Spleen (tissue), 13 donors: ENCODE measurements at places on chromosomes 13 and 19. TPM values are rescaled to one million over a fixed set of nuclear protein-coding genes. Genes with fewer than 3 reads are reported as not detected.

DNA sequence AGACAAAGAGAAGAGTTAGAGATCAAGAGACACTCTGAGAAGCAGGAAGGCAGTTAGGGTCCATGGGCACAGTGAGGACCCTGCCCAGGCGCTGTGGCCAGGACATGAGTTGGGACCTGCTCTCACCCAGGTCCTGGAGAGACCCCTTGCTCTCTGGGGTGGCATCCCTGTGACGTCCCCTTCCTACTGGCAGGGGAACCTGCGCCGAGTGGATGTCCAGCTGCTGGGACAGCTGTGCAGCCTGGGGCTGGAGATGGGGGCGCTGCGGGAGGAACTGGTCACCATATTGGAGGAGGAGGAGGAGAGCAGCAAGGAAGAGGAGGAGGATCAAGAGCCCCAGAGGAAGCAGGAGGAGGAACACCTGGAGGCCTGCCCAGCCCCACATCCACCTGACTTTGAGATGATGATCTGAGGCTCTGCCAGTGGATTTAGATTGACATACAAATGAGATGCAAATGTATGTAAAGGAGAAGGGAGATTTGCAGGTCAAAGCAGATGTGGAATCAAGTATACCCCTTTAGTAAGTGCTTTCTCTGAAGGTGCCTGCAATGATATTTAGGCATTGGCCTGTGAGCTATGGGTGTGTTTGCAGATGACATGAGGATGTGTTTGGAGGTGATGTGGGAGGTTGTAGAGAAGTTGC lies 978 bp downstream of the ERICH4 start:
- DNase-seq = no peak

- no peak for DNase-seq
Observed at GRCh38 chr13:113859311-113860050, 4.4 kb downstream of the GAS6 start.

- DNase-seq = no peak
Observed at GRCh38 chr19:55454787-55455243, 6.6 kb downstream of the ISOC2 start.

DNA sequence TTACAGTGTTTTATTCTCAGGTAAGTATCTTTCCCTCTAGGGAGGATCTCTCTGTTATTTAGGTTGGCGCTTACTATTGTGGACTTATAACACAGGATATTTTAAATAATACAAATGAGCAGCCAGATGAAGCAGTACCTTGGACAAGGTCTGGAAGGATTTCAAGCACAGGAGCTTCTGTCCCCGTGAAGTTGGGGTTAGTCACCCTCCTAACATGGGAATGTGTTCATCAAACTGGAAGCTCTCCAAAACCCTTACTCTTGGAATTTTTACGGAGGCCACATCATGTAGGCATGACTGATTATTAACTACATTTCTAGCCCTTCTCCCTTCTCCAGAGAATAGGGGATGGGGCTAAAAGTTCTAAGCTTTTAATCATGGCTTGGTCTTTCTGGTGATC lies 38.3 kb upstream of the SPRY2 start:
- no peak for DNase-seq

DNA sequence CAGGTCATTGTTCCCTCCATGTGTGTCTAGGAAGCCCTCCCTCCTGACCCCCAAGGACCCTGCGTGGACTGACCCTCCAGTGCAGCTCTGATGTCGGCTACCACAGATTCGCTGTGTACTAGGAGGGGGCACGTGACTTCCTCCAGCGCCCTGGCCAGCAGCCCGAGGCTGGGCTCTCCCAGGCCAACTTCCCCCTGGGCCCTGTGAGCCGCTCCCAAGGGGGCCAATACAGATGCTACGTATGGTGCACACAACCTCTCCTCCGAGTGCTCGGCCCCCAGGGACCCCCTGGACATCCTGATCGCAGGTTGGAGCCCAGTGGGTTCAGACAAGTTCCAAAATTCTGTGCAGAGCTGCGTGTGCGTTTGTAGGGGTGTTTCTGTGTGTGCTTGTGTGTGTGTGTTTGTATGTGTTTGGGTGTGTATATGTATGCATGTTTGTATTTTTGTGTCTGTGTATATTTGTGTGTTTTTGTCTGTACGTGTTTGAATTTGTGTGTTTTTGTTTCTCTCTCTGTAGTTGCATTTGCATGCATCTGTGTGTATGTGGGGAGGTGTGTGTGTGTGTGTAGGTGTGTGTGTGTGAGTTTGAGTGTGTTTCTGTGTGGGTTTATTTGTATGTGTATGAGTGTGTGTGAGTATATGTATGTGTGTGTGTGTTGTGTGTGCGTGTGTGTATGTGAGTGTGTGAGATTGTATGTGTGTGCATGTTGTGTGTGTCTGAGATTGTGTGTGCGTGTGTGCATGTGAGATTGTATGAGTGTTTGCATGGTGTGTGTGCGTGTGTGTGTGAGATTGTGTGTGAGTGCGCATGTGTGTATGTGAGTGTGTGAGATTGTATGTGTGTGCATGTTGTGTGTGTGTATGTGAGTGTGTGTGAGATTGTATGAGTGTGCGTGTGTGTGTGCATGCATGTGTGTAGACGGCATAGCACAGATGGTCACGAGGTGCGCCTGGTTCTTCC lies 21.4 kb upstream of the LILRA2 start:
- no peak for DNase-seq

DNA sequence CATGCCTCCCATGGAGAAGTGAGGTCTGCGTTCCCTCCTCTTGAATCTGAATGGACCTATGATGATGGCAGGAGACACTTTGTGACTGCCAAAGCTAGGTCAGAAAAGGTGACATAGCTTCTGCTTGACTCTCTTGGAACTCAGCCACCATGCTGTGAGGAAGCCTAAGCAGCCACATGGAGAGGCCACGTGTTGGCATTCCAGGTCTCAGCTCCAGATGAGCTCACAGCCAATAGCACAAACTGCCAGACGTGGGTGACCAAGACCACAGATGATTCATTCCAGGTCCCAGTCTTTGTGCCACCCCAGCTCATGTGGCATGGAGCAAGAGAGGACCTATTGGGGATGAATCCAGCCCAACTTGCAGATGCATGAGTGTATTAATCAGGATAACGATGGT lies 8.7 kb upstream of the GGACT start:
- no peak for DNase-seq

DNA sequence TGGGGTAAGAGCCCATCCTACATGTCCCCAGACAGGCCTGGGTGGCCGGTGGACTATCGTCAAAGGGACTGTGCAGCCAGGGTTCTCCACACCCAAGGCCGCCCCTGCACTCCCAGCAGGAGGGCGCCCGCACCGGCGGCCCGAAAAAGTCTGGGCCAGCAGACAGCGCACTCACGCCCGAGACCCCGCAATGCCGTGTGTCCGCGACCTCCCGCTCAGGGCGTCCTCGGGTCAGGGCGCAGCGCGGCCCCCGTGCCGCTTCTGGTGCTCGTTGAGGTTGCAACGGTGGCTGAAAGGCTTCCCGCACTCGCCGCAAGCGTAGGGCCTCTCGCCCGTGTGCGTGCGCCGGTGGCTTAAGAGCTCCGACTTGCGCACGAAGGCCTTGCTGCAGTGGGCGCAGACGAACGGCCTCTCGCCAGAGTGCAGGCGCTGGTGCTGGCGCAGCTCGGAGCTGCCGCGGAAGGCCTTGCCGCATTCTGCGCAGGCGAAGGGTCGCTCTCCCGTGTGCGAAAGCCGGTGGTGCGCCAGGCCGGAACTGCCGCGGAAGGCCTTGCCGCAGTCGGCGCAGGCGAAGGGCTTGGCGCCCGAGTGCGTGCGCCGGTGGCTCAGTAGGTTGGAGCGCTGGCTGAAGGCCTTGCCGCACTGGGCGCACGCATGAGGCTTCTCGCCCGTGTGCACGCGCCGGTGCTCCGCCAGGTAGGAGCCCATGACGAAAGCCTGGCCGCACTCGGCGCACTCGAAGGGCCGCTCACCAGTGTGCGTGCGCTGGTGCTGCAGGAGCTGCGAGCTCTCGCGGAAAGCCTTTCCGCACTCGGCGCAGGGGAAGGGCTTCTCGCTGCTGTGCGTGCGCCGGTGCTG lies 2.8 kb upstream of the A1BG start:
- no peak for DNase-seq

GRCh38 chr13:91331047-91331915 lies 16.2 kb upstream of the MIR17HG start:
- no peak for DNase-seq

DNA sequence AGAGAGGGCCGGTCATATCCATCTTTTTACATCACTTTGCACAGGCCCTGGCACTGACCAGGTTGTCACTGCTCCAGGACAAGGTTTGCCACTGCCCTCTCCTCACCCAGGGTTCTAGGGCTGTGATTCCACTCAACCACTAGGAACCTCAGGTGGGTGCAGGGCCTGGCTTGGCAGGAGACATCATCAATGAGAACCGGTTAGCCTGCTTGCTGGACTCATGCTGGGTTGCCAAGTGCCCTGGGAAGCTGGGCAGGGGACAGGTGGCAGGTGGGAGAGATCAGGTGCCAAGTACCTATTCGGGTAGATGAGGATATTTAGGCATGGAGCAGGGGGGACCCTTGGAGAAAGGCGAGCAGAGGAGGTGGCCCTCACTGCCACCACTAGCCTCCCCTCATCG lies 4.2 kb upstream of the CERS4 start:
- DNase-seq = no peak

DNA sequence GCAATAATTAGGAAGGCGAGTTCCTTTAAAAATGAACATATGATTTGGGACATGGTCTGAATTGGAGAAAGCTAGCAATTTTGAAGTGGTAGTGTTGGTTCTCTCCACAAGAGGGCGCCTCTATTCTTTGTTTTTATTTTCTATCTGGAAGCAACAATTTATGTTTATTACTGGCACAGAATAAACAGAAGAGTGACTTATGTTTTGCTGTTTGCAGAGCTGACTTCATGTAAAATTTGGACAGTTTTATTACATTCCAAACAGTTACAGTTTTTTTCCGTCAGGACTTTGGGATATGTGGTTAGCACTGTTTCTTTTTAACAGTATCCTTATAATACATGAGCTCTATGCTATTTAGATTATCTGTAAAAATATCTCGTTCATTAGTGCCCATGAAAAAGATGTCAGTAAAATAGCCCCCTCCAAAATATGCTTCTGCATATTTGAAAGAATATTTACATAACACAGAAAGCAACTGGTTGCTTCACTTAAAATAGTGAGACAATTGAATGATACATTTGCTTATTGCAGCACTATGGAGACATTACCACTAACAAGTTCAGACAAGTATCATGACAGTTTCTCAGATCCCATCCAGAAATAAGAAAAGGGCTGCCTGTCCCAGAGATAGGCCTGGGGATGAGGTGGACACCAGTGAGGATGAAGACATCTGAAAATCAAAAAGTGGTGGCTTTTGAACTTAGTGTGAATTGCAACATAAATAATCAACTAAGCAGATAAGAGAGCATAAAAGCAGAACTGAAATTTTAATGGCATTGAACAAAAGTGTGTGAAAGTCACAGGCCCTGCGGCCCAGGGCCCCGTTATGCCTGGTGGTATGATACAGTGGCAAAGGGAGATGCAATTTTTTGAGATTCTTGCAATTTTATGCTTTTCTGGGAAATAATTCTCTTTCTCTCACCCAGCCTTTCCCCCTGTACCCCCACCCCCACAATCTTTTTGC lies 32.3 kb upstream of the FGF9 start:
- DNase-seq = no peak

DNA sequence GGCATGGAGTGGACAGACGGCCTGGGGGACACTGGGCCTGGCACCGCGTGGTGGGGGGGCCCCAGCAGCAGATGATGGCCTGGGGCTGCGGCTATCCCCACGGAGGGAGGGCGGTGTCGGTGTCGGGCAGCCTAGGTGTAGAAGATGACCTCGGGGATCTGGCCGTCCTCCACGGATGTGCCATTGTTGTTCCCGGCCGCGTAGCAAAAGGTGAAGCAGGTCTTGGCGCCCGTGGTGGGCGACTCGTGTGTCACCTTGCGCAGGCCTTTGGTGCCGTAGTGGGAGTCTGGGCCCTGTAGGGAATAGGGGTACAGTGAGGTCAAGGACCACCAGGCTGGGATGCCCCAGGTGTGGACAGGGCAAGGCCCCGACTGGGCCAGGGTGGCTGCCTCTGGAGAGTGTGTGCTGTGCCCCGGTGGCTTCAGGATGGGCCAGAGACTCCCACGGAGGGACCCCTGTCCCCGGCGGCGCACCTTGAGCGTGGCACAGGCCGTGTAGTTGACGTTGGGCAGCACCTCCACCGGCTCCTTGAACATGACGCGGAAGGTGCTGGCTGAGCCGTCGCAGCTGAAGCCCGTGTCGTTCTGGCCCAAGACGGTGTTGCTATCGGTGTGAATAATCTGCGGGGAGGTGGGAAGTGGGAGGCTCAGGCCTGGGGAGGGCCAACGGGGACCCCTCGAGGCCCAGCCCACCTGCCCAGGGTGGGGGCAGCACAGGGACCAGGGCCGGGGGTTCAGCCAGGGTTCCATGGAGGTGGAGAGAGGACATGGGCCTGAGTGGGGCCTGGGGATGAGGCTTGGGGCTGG lies 29.0 kb downstream of the BTBD2 start:
- DNase-seq = no peak

DNA sequence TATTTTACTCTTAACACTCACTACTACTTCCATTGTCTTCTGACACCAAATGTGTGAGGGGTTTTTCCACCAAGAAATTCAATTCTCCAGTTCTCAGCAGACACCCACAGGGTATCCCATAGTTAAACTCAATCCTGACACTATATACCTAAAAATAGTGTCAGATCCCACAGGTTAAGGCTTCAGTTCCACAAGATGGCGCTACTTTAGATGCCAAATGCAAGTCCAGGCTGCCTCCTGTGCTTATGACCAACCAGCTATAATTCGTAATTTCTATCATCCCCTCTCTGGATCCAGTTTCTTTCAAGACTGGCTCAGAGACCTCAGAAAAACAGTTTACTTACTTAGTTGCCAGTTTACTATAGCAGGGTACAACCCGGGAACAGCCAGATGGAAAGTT lies 1146.2 kb upstream of the SPRY2 start:
- no peak for DNase-seq

- peak; percentile 91 for DNase-seq
Observed at GRCh38 chr19:38362076-38362945, 12.1 kb upstream of the PSMD8 start.

Gene ZFP28
- 8.1 TPM for total RNA-seq

Gene IGFL2
- not detected for total RNA-seq

Gene C19orf67
- total RNA-seq = not detected

Gene FGF9
- not detected for total RNA-seq

Gene TINCR
- total RNA-seq = 0.27 TPM

Gene ZNF93
- total RNA-seq = 15.2 TPM

Gene NLRP7
- 0.09 TPM for total RNA-seq

Gene GIPC1
- 36.1 TPM for total RNA-seq

Gene DLL3
- total RNA-seq = not detected

Gene GFY
- not detected for total RNA-seq
